ENCODE measurements at places on chromosomes 6 and 20.

- no peak for DNase-seq
These were observed 124.2 kb upstream of the FAM83B start for GRCh38 chr6:54722328-54722727.

DNA sequence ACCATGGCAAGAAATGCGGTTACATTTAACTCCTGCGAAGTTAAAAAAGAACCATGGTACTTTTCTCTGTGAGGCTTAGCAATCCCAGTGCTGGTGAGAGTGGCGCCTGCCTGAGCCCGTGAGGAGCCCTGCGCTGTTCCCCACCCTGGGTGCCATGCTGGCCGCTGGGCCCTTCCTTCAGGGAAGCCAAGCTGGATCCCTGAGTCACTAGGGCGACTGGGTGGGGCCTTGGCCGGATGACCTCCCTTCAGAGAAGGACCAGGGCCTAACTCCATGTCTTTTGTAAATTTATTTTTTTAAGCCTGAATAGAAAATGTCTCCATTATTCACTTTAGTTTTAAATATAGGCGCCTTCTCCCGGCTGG is 209.1 kb downstream of the ERMARD start:
- DNase-seq = no peak

- no peak for DNase-seq
These were observed 10.8 kb downstream of the CTSZ start for GRCh38 chr20:58996226-58996611.

DNA sequence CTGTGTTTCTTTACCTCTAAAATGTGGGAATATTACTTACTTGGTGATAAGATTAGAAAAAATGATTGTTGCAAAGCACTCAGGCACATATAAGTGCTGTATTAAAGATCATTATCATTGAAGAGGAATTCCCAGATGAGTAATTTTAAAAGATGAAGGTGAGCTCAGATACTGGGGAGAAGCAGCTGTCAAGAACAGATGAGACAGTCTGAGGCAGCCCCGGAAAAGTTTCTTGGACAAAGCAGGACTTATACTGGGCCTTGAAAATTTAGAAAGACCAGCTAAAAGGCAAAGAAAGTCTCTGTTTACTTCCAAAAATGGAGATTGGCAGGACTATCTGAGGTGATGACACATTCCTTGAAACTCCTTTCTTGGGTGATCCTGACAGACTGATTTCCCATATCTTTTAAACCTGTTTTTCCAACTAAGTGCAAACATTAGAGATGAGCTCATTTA is 93.8 kb upstream of the MARCKS start:
- no peak for DNase-seq
